ENCODE measurements at places on chromosomes 7 and 10. TPM values are rescaled to one million over a fixed set of nuclear protein-coding genes. Genes with fewer than 3 reads are reported as not detected.

The ODAD2 gene
- total RNA-seq, result 1.8 TPM

The EN2 gene
- total RNA-seq, result not detected

The PPIF gene
- total RNA-seq, result 63.4 TPM

The C10orf53 gene
- total RNA-seq, result not detected

The FAM180A gene
- total RNA-seq, result 1.7 TPM

The RFC2 gene
- 38.6 TPM for total RNA-seq

The WNT8B gene
- total RNA-seq, result not detected

The GRM3 gene
- not detected for total RNA-seq

The EPHA1 gene
- total RNA-seq, result not detected

The SLC39A12 gene
- not detected for total RNA-seq

The FAM25A gene
- total RNA-seq, result not detected

The INSYN2A gene
- under 0.01 TPM for total RNA-seq

The COL13A1 gene
- 21.3 TPM for total RNA-seq

The ABCC2 gene
- under 0.01 TPM for total RNA-seq

The ZC3HAV1L gene
- total RNA-seq, result 9.2 TPM

The GIMAP6 gene
- not detected for total RNA-seq
